Regular cardiac myocyte (primary cell): ENCODE measurements at places on chromosomes 5 and 9. TPM values are rescaled to one million over a fixed set of nuclear protein-coding genes. Genes with fewer than 3 reads are reported as not detected.

Gene PLPPR1
- not detected in 2 replicates for total RNA-seq

Gene FAM221B
- not detected in 2 replicates for total RNA-seq

Gene ZNF483
- 1.2 and 2.0 TPM in 2 replicates for total RNA-seq

Gene NSA2
- total RNA-seq, result 106 and 126 TPM in 2 replicates

Gene AQP3
- total RNA-seq, result 0.85 and 0.96 TPM in 2 replicates

Gene FOXD4
- 0.19 and 0.56 TPM in 2 replicates for total RNA-seq
